ENCODE measurements at places on chromosomes 3 and 15.

DNA sequence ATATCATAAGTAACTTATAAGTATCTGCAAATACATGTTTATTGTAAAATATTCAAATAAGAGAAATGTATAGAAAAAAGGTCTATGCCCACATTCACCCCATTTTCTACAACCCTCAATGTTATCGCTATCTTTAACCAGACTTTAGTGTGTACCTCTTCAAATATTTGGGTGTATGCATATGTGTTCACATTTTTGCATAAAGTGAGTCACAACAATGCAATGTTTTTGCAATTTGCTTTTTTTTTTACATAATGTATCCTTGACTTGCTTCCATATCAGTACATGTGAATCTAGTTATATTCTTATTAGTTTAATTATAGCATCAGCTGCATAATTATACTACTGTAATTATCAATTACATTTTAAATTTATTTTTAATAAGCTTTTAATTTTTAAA, 117.3 kb upstream of the LYSMD4 start:
- DNase-seq: no peak

DNA sequence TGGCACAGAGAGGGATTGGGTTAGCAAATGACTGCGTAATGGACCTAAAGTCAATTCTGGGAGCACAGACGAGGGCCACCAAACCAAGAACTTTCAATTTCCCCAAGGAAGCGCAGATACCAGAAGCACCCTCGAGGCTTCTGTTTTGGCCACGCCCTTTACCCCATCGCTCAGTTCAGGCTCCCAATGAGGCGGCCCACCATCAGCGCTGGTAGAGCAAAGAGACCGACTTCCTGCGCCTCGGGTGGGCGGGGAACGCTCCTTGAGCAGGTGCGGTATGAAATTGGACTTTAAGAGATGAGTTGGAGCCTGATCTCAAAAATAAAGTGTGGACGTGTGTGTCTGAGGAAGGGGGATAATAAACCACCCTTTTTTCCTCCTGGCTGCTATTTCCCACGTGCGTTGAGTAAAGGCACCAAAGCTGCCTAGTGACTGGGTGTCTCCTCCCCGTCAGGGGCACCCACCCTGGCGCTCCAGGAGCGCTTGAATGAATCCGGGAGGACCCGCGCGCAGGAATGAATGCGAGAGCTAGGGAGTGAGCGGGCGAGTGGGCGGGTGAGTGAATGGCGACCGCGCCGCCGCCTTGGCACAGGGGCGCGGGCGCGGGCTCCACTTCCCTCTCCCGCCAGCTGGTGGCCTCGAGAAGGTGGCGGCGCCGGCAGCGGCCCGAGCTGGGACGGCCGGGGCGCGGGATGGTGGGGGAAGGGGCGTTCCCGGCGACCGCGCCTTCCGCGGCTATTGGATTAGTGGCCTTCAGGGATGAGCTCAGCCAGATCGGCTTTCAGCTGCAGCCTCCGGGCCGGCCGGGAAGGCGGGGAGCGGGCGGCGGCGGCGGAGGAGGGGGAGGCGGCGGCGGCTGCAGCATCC, at the start of gene SPSB4:
Gene SPSB4 (plus strand): TSS at position 772 of the 867 bp plus-strand sequence. CDS start 14,758 bp downstream, outside the sequence.
- DNase-seq: peak; percentile 82

- no peak for DNase-seq
These were observed 2.1 kb upstream of the PARP14 start for GRCh38 chr3:122678506-122678905.

DNA sequence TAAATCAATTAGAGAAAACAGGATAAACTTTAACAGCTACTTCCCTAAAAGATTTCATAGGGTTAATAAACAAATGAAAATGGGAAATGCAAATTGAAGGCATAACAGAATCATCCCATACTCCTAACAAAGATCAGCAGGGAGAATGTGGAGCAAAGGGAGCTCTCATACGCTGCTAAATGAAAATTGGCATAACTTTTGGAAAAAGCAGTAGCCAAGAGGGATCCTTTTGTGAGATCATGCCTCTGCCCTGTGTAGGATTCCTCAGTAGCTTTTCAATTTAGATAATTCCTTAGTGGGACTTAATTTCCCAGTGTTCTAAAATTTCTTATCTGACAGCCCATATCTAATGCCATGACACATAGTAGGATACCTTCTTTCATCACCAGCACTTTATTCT, 18.2 kb downstream of the NIPA2 start:
- no peak for DNase-seq

DNA sequence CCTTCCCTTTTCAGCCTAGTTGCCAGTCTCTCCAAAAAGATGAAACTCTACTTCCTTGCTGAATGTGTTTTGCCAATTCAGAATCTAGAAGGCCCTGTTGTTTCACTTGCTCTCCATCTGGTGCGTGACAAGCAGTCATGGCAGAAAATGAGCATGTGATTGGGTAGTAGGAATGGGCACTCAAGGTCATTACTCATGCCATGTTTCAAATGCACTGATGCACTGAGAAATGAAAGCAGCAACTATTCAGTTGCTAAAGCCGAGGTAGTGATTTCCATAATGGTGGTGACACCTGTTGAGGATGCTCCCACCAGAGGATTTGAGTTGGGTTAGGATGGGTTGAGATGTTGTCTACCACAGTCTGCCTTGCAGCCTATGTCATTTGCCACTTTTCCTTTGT, 12.7 kb downstream of the ZBTB38 start:
- no peak for DNase-seq

DNA sequence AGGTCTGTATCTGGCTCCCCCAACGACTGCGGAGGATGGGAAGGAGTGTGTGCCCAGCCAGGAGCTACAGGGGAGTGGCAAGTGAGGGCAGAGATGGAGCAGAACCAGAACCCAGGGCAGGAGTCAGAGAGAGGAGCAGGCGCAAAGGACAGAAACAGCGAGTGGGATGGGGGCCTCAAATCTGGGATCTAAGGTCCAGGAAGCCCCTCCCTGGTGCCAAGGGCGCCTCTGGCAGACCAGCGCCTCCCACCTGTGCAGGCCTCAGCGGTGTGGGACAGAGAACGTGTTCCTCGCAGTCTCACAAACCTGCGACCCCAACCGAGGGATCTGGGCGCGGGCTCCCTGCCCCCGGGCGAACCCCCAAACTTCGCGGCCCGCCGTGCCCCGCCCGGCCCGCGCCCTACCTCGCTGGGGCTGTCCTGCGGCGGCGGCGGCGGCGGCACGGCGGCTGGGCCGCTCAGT, 301 bp downstream of the PCBP4 start:
- no peak for DNase-seq

DNA sequence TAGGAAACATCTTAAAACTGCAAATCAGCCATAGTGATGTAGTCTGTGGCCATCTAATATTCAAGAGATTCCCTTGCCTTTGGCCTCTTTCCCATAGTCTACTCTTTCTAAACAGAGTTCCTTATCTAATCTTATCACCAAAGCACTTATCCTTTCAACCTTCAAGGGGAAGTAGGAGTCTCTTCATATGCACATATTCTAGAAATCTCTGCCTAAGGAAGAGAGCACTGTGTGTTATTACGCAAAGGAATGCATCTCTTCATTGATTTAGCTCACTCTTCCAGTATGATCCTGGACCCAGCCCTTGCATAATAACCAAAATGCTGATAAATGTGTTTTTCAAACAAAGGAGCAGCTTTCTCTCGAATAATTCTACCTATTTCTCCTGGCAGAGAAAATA, 253.7 kb upstream of the TPRG1 start:
- DNase-seq: no peak

DNA sequence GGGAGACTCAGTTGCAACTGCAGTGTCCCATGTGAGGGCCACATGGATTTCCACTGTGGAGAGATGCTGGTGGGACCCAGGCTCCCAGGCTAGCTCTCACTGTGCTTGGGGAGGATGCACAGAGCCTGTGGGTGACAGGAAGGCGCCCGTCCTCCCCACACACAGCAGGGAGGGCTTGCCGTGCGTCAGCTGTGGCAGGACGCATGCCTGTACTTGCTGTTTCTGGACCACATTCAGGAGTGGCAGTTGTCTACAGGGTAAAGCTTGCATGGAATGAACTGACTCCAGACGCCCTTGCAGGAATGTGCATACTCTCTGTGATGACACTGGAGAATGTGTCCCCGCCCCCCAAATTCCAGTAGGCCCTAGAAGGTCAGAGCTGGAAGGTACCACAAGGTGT, 63.8 kb upstream of the SNRPA1 start:
- DNase-seq: no peak

DNA sequence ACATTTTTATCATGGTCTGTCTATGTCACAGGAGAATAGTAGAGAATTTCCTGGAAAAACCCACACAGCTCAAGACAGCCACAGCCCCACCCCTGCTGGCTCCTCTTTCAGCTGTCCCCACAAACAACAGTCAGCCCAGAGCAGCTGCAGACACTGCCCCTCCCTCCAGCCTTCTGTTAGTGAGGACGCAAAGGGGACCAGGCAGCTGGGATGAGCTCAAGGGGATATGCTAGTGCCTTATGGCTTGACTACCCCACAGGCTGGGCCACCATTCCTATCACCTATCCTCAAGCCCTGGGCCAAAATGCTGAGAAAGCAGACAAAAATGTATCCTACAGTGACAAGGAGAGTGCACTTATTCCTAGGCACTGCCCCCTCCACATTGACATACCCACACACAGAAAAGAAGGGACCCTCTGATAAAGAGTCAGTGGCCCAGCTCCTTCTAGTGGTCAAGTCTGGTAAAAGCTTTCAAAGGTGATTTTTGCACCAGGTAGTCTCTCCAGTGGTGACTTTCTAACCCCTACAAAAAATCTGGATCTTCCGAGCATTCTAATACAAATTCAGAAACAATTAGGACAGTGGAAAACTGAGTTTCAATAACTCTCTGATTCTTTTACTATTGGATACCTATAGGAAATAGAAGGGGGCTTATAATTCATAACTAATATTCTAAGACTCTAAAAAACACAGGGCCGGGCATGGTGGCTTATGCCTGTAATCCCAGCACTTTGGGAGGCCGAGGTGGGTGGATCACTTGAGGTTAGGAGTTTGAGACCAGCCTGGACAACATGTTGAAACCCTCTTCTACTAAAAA, 3.0 kb upstream of the MAP1A start:
- DNase-seq: no peak

DNA sequence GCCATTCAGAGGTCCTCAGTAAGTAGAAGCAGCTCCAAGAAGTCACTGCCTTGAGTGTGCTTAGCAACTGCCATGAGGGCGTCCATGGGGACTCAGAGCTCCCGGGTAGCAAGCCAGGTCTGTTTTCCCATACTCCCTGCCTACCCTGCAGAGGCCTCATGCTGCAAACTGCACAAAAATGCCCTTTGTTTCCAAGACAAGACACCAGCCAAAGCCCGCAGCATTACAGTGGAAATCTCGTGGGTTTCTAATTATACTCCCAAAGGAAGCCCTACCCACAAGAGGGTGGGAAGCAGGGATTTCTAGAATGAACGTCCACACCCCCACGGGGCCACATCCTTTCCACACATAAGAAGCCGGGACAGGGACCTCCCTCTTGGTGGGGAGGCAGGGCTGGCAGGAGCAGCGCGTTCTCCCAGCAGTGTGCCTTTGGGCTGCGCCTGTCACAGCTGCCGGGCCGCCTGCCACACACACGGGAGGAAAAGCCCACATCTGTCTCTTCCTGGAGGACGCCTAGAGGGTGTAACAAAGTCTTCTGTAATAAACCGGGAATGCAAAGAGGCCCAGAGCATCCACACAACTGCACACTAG, 31.1 kb downstream of the FAM174B start:
- DNase-seq: no peak

DNA sequence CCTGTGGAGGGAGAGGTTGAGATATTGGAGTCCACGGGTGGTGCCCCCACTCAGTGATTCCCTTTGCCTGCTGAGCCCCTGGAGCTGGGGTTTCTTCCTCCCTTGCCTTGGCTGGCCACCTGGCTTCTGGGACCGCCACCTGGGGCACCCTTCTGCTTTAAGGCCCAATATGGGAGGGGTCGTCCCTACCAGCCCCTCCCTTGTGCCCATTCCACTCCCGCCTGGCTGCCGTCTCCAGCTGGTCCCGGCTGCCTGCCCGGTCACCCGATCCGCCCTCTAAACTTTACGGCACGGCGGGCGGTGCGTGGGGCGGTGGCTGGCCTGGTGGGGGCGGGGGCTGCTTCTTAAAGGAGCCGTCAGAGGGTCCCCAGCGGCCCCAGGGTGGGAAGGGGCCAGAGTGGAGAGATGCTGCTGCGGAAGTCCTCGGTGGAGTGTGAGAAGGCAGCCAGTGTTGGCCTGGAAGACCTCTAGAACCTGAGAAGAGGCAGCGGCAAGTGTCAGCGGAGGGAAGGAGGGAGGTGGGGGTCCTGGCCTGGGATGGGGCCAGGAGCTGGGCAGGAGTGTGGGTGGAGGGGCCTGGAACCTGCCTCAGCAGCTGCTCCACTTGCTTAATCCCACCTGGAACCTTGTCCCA, 1.6 kb upstream of the SEMA3B start:
- peak; percentile 53 for DNase-seq

- no peak for DNase-seq
These were observed 79.5 kb upstream of the PXYLP1 start for GRCh38 chr3:141152130-141152529.

- no peak for DNase-seq
These were observed 114.7 kb upstream of the PLCL2 start for GRCh38 chr3:16770021-16770420.

GRCh38 chr3:49997862-49998261, 57.9 kb downstream of the RBM6 start:
- DNase-seq: no peak

DNA sequence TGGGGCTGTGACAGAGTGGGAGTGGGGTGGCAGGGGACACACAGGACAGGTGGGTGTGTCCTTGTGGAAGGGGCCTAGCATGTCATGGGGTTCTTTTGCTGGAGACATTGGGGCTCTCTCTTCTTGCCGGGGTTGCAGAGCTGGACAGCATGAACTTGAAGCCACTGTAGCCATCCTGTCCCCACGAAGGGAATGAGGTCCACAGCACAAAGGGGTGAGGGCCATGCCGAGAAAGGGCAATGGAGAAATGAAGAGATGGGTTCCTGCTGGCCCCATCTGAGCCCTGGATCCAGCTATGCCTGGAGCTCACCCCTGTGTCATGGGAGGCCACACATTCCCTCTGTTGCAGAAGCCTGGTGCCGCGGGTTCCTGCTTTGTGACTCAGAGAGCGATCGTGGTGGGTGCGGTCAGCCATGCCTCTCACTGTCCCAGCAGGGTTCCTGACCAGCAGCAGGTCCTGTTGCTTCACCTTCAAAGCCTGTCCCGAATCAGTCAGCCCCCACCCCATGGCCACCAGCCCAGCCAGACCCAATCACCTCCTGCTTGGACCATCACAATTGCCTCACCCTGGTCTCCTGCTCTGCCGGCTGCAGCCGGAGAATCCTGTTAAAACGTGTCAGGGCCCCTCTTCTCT, 50.0 kb downstream of the DNAJB8 start:
- peak; percentile 96 for DNase-seq

GRCh38 chr3:95449841-95450240, 1364.6 kb upstream of the EPHA6 start:
- no peak for DNase-seq
